Stimulated activated CD4-positive, alpha-beta T cell treated with anti-CD3 and anti-CD28 coated beads, Interleukin-15, amount 100 ng/mL, for 1 hour (primary cell): ENCODE measurements at places on chromosomes 2 and 18.

DNA sequence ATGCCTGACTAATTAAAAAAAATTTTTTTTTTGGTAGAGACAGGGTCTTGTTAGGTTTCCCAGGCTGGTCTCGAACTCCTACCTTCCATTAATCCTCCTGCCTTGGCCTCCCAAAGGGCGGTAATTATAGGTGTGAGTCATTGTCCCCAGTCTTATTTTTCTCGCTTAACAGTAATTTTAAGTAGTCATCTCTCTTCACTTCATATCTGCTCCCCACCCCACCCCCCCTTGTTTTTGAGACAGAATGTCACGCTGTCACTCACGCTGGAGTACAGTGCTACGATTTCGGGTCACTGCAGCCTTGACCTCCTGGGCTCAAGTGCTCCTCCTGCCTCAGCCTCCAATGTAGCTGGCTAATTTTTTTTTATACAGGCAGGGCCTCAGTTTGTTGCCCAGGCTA lies 27.7 kb downstream of the RAB10 start:
- DNase-seq, result no peak

DNA sequence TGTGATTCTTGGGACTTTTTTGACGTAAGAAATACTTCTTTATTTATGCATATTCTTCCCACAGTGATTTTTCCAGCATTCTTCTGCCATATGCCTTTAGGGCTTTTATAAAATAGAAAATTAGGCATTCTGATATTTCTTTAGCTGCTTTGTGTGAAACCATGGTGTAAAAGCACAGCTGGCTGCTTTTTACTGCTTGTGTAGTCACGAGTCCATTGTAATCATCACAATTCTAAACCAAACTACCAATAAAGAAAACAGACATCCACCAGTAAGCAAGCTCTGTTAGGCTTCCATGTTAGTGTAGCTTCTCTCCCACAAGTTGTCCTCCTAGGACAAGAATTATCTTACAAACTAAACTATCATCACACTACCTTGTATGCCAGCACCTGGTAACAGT lies 62.6 kb downstream of the EIF5B start:
- no peak for DNase-seq

DNA sequence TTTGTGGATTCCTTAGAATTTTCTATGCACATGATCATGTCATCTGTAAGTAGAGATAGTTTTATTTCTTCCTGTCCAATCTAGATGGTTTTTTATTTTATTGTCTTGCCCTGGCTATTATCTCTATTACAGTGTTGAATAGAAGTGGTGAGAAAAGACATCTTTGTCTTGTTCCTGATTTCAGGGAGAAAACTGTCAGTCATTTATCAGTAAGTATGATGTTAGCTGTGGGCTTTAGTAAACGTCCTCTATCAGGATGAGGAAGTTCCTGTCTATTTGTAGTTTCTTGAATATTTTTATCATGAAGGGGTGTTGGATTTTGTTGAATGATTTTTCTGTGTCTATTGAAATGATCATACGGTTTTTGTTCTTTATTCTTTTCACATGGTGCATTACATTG lies 5.3 kb downstream of the PLEKHH2 start:
- DNase-seq, result no peak

DNA sequence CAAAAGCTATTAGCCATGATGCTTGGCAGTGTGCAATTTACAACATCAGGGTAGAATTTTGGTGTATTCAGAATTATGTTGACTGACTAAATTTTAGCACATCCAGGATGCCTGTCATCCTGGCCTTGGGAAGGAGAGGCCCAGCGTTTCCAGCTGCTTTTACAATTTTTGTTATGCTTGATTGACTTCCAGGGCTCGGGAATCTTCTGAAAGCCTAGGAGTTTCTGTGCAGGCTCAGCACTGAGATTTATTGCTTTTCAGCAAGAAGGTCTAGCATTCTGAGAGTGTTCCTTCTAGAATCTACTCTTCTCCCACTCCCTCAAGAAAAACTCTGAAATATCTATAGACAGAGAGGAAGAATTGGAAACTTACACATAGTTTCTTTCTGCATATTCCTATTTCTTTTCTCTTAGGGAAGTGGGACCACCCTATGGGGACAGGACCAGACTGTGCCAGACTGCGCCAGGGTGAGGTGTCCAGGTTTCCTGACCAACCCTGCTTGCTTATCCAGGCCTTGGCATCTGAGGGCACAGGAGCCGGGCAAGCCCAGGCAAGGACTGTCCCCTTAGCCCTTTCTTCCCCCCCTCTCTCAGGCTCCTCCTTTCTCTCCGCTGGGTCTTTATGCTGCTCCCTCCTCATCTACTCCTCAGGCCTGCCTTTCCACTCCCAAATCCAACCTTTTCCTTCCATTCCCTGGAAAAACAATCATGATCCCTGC lies 26.9 kb downstream of the MAIP1 start:
- no peak for DNase-seq

- DNase-seq, result no peak
Measured at GRCh38 chr2:74092275-74092674, 55.4 kb downstream of the BOLA3 start.

- no peak for DNase-seq
Measured at GRCh38 chr2:132978840-132979239, 308.8 kb upstream of the LYPD1 start.

DNA sequence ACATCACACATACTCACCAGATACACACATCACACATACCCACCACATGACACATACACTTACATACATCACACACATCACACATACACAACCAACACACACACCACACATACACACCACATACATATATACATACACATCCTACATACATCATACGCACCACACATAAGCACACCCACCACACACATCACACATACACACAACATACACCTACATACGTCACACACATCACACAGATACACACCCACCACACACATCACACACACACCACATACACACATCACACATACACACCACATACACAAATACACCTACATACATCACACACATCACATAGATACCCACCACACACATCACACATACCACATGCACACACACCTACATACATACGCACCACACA lies 158.4 kb downstream of the NDUFA10 start:
- no peak for DNase-seq

DNA sequence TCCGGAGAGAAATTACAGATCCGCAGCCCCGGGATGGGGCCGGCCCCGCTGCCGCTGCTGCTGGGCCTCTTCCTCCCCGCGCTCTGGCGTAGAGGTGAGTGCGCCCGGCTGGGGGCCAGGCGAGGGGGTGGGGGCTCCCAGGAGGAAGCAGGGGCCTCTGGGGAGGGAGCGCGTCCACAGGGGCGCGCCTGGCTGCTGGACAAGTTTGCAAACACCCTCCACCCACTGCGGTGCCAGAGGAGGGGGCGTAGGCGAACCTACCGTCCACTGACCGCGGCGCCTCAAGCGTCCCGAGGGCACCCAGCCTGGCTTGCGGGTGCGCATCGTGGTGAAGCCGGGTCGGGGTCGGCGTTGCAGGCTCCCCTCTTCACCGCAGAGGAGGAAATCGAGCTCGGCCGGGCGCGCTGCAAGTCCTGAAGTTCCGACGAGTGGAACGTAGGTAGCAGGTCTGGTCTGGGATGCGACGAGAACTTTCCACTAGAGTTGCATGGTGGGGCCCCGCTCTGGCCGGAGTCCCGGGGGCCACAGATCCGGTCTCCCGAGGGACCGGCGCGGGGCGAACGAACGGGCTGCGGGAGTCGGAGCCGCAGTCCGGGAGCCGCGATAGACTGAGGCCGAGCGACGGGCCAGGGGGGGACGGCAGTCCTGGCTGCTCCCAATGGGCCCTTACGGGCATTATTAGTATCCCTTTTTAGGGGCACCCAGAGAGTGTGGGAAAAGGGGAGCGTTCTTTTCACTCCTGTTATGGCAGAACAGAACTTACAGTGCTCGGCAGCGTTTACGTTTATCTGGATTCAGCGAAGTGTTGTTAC lies 502 bp downstream of the MERTK start:
- DNase-seq, result no peak

DNA sequence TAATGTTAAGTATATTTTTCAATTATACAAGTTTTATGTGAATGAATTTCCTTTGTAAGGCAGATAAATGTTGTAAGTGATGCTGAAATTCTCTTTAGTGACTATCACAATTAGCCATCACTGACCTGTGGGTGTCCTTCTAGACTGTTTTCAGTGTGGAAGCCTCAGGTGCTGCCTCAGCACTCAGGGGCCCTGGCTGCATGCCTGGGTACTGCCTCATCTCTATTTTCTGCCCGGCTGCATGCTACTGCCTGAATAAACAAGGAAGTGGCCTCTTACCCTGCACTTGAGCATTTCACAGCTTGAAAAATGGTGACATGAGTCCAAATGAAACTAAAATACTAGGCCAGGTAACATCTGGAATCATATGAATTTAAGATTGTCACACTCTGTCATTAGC lies 787.6 kb upstream of the SALL3 start:
- DNase-seq, result no peak
